Activated naive CD8-positive, alpha-beta T cell treated with anti-CD3 and anti-CD28 coated beads, Interleukin-2, amount 50 U/mL, for 24 hours (primary cell): ENCODE measurements at places on chromosomes 5 and 9.

DNA sequence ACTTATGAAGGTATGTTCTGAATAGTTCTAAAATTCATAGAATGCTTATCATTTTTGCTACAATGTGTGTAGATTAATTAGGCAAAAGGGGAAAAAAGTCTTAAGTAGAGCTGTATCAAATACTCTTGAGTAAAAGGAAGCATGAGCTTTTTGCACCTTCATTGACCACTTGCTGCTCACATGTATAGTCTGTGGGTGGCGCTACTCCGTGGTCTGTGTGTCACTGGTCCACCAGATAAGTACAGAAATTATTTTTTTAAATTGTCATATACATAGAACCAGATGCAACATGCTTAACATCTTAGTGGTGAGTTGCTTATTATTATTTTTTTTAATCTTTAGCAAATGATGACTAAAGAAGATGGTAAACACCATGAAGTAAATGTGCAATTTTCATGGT lies 130.2 kb downstream of the MAN2A1 start:
- DNase-seq = no peak

- DNase-seq = no peak
These were observed 700.2 kb downstream of the IRX1 start for GRCh38 chr5:4295663-4296339.

DNA sequence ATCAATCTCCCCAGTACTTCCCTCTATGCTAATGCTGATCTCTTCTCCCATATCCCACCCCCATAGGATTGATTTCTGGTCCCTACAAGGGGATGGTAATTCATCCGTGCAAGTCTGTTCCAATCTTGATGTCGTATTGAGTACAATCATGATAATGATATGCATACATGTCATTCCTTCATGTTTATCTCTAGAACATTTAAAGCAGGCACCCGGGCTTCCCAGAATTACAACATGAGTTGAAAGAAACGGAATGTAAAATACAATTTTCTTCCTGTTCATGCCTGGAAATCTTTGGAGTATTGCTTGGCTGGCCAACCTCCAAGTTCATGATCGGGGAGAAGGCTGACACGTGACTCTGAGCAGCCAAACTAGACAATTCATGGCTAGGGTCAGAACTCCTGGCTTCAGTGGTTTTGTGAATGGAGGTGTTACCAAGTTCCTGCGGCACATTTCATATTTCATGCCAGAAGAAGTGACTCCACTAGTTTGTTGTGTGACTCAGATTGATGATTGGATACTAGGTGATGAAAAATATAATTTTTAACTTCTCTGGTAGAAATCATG lies 66.6 kb downstream of the C9orf152 start:
- no peak for DNase-seq

DNA sequence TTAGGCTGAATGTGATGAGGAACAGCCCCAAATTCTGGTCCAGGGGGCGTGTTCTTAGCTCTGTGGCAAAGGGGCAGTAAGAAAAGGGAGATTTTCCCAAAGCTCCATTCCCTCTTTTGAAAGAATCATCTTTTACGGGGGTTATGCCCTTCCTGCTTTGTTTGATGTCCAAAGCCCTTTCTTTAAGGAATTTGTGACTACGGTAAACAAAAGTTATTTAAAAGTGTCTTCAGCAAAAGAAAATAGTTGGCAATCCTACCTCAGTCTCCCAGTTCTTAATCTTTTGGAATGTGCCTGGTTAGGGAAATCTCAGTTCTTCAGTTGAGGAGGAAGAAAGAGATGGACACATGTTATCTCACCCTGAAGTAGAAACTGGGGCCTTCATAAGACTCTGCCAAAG lies 24.4 kb upstream of the ARSI start:
- DNase-seq = no peak

DNA sequence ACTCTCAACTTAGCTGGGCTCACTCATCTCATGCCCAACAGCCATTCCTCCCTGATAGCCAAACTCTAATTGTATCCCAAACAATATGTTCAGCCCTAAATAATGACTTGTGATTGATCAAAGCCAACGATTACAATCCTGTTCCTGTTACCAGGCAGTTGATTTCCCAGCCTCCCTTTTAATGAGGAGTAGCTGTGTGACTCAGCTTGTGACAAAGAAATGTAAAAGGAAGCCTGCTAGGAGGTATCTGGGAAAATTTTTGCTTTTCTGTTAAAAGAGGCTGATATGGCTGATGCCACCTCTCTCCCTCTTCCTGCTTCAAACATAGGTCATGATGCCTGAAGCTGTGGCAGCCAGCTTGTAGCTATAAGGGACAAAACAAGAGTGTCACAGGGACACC lies 19.6 kb upstream of the ENC1 start:
- no peak for DNase-seq

DNA sequence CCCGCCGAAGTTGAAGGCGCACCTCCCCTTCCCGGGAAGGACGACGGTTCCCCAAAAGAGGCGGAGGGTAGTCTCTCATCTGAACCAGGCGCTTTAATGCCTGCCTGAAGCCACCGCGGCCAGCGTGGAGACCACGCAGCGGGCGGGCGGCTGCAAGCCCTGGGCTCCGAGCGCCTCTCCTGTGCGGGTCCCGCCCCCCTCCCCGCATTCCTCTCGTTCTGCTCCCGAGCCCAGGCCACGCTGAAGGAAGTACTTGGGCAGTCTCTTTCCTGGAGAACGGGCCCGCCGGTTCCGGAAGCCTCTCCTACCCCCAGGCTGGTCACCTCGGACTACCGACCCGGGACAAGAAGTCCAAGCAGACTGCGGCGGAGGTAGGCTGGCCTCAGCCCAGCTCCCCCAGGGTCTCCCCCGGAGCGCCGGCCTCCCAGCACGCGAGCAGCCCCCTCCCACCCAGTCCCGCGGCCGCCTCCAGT lies 571 bp downstream of the PPIC start:
- no peak for DNase-seq

DNA sequence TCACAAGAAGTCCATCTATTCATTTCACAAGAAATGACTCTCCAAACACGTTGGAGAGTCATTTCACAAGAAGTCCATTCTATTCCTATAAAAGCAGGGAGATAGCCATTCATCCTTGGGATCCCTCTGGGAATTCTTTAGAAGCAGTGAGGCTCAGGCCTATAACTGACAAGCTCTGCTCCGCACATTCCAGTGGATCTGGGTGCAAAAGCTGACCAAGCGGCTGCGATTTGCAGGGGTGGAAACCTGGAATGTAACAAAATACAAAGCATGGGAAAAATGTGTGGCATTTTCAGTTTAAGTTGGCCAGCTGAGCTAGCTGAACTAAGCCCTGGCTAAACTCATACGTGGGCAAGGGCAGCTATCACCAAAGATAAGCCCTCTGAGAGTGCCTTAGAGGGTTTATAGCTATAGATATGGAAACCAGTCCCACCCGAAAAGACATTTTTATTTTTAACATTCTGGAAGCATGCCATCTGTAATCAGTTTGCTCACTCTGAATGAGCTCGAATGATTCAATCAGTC lies 8.7 kb downstream of the TAS2R1 start:
- no peak for DNase-seq

DNA sequence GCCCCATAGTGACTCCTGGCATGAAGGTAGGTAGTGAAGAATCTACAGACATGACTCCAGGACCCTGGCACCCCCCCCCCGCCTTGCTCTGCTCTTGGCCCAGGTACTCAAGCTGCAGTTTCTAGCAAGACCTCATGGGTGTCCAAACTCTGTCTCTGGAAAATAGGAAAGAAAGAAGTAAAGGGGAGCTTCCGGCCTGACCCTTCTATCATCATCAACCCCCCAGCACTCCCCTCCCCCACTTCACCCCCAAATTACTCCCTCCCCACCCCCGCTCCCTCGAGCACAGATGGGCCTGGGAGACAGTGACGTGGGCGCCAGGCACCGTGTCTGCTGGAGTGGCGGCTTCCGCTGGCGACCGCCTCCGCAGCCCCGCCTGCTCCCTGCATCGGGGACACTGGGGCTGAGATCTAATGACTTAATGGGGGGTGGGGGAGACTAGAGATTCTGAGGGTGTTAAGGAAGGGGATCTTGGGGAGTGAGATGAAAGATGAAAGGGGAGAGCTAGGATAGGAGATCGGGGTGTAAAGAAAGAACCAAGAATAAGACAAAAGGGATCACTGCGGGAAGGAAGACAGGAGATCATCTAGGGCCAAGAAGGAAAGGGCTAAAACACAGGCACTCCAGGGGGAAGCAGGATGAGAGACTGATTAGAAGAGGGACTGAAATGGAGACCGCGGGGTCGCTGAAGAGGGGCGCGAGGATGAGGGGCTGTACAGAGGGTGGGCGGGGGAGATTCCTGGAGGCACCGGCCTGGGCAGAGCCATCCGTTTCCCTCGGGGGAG lies 1.1 kb upstream of the DNAJB5 start:
- DNase-seq = peak; percentile 51

GRCh38 chr5:159101685-159102084 lies 2.0 kb upstream of the EBF1 start:
- DNase-seq = no peak

DNA sequence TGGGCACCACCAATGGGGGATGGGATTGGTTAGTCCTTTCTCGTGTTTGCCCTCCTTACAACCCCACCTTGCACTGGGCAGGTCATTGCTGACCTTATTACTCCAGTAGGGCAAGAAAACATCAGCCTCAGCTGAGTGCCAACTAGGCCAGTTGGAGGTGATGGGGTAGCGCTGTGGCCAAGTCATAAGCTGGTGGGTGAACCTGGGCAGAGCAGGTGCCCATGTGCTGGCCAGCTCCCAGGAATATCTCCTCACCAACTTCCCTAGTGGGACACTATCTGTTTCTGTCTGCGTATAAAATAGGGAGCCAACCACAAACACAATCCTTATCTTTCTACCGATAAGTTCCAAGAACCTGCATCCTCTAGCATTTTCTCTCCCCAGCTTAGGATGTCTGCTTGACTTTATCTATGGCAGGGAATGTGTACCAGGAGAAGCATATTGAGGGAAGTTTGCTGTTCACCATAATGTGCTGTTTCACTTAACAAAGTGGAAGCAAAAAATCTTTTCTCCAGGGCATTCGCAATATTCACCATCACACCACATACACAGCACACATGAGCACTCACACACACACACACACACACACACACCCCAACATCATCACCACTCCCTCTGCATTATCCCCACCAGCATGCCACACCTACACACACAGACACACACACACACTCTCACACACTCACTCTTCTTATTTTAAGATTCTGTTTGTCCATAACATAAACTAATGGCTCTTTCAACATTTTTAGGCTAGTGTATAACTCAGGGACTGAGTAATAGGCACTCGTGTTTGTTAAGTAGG lies 390.0 kb downstream of the ENC1 start:
- no peak for DNase-seq

GRCh38 chr5:150608991-150609390 lies 31.5 kb upstream of the SYNPO start:
- DNase-seq = no peak

GRCh38 chr9:105901514-105902109 lies 207.3 kb downstream of the TMEM38B start:
- DNase-seq = peak; percentile 4

- DNase-seq = no peak
These were observed 36.8 kb downstream of the NSG2 start for GRCh38 chr5:174082286-174082685.

GRCh38 chr5:2183154-2184025 lies 300.7 kb upstream of the IRX4 start:
- DNase-seq = no peak

DNA sequence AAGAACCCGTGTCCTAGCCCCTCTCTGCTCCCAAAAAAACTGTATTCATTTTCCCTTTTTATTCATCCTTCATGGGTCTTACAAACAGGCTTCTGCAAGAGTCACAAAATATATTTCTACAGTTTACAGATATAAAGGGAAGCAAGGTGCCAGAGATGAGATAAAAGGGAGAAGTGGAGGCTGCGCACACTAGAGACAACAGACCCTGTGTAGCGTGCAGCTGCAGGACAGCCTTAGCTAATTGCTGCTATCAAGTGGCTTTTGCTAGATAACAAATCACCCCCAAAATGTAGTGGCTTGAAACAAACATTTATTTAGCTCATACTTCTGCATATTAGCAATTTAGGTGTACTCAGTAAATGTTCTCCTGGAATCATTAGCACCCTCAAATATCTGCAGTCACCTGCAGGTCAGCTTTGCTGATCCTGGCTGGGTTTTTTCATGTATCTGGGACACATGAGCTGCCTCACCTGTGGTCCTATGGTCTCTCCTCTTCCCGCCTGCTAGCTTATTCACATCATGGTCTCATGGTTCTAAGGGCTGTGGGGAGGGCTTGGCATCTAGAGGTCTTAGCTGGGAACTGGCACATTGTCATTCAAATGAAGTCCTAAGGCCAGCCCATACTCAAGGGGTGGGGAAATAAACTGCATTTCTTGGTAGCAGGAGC lies 29.4 kb downstream of the ARHGEF37 start:
- no peak for DNase-seq

DNA sequence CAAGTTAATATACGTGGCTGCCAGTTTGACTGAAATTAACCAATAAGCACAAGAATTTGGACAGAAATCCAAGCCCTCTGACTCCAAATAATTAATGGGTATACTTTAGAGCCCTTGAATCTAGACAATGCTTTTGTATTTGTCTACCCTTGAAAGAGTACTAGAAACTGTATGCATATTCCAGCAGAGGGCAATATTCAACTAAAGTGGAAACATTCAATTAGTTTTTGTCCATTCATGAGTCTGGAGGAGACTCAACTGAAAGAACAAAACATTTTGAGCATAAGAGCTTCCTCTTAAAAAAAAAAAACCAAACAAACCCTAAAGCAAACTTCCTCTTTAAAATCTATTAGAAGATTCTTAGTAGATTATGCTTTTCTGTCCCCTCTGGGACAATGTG lies 157.8 kb downstream of the ARHGEF28 start:
- no peak for DNase-seq

DNA sequence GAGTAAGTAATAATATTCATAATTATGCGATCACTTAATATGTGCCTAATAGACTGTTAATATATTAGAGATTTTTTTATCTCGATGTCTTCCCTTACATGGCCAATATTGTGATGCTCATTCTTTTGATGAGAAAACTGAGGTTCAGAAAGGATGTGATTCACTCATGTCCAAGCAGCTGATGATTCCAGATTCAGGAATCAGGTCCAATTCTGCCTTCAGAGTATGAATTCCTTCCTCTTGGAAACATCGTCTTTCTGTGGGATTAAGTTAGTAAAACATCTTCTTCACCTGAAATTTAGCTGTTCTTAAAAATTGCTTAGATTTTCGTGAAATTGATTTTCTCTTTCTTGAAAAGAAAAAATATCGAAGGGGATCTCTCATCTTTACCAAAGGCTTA lies 242.5 kb upstream of the RFX3 start:
- no peak for DNase-seq

GRCh38 chr5:138955013-138955660 lies 80.0 kb upstream of the LRRTM2 start:
- no peak for DNase-seq

DNA sequence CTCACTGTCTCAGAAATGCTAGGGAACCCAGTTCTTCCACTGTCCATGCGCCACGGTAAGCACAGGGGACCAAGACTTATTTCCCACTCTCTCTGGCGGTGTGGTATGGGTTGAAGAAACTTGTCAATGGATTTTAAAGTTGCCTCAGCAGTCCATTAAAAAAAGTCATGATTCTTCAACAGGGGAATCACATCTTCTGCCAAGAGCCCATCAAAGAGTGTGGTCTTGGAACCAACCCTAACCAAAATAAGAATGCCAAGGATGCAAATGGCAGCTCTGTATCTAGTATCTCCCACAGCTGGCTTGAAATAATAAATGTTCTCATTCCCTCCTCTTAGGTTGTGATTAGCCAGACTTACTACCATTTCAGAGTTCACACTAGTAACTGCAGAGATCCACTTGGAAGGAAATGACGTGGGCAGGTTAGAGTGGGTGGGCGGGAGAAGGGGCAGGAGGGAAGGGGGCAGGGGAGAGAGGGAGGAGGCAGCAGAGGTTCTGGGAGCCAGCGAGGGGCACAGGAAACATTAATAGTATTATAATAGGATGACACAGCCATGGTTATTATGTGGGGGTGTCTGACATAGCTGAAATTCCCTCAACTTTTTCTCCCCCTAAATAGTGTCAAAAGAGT lies 17.6 kb downstream of the PTCH1 start:
- no peak for DNase-seq
